ENCODE measurements at places on chromosomes 12 and 14.

DNA sequence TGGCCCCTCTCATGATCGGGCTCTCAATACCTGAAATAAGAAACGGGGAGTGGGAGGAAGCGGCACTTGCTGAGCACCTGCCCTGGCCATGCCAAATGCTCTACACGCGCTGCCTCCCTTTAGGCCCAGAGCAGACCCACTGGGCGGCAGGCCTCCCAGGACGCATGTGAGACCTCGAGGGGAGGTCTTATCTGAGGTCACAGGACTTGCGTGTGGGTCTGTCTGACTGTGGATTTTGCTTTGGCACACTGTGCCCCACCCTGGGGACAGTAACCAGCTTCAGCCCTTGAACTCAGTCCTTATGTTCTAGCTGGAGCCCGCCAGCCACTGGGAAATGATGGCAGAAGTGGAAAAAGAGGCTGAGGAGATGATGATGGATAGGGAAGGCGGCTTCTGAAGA lies 91.8 kb downstream of the RBM19 start:
- DNase-seq, result no peak

DNA sequence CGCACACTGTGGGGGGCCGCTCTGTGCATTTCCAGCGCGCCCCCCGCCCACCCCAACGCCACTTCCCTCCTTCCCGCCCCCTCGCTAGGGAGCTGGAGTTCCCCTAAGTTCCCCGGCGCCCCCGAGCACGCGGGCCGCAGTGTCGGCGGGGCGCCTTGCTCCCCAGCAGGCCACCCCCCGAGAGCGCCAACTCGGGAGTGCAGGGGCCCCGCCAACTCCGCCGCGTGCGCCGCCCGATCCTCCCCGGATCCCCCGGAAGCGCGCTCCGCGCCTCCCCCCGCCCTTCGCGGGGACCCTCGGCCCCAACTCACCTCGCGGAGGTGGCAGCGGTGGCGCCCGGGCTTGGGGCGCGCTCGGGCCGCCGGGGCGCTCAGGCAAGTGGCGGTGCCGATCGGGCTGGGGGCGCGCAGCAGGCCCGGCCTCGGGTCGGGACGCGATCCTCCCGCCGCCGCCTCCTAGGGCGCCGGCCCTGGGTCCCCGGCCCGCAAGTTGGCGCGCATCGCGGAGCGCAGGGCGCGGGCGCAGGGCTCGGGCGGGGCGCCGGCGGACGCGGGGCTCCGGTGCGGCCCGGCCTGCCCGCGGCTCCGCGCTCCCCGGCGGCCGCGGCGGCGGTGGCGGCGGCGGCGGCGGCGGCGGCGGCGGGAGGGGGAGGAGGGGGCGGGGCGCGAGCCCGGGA lies at the start of gene NCOR2:
NCOR2 (minus strand) TSS at position 616 of the 676 bp plus-strand sequence. CDS start 72,361 bp downstream, outside the sequence.
- DNase-seq, result no peak

GRCh38 chr14:32980902-32981501 lies 42.3 kb downstream of the NPAS3 start:
- DNase-seq, result no peak

GRCh38 chr12:15774819-15775218 lies 14.4 kb downstream of the EPS8 start:
- DNase-seq, result no peak

DNA sequence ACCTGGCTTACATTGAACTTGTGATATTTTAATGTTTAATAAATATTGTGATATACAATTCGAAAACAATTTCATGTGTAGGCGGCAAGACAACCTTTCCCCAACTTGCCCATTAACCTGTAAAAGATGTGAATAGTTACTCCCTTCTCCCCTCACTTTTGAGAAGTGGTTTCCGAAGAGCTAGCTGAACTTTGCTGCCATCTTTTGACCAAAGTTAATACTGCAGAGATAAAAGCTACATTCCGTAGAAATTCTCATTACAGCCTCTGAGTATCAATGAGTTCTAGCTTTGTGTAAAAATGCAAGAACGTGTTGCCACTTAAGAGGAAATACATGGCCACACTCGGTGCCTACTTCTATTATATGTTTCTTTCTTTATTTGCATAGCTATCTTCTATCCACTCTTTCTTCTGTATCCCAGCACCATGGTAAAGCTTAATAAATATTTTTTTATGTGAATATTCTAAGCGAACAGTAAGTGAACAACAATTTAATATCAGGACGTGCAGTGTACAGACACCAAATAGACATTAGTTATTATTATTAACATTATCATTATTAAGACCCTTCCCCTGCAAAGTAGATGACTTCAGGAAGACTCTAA lies 105.1 kb upstream of the TMEM260 start:
- no peak for DNase-seq

DNA sequence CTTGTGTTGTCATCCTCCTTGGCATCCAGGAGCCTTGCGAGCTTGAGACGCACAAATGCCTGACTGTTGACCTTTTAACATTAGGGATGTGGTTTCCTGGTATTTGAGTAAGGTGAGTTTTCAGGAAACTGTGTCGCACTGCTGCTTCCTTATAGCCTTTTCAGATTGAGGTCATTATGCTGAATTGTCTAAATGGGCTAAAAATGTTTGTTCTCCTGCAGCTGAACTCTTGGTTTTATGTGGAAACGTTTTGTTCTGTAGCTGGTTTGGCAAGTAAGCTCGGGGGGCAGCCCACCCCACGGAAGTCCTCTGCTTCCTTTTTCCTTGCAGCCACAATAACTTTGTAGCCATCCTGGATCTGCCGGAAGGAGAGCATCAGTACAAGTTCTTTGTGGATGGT lies 5.7 kb downstream of the PRKAB1 start:
- no peak for DNase-seq

GRCh38 chr12:17334784-17335183 lies 728.8 kb upstream of the LMO3 start:
- no peak for DNase-seq

- no peak for DNase-seq
These were observed 48.5 kb downstream of the SVOP start for GRCh38 chr12:108972358-108972757.

DNA sequence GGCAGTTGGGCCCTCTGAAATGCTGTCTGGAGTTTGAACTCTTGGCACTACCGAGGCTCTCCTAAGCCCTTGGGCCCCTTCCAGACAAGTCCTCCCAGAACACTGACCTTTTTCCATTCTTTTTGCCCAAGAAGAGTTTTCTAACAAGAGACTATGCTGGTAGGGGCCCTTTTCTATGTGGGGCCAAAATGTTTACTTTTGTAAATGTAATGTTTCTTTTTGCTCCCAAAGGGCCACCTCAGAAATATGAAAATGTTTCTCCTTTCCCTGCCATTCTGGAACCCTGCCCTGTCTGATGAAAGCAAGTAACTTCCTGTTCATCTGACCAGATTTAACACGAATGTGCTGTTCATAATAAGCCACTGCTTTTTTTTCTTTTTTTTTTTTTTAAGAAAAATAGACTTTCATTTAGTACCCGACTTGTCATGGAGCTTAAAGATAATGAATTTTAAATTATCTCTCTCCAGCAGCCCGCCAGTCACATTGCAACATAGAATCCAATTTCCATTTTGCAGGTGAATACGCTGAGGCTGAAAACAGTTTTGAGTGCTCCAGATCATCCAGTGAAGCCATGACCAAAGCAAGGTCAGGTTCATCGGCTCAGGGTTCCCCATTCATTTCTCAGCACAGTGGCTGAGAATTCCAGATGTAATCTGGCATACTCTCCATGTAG lies 169.9 kb downstream of the DPF3 start:
- DNase-seq, result no peak

DNA sequence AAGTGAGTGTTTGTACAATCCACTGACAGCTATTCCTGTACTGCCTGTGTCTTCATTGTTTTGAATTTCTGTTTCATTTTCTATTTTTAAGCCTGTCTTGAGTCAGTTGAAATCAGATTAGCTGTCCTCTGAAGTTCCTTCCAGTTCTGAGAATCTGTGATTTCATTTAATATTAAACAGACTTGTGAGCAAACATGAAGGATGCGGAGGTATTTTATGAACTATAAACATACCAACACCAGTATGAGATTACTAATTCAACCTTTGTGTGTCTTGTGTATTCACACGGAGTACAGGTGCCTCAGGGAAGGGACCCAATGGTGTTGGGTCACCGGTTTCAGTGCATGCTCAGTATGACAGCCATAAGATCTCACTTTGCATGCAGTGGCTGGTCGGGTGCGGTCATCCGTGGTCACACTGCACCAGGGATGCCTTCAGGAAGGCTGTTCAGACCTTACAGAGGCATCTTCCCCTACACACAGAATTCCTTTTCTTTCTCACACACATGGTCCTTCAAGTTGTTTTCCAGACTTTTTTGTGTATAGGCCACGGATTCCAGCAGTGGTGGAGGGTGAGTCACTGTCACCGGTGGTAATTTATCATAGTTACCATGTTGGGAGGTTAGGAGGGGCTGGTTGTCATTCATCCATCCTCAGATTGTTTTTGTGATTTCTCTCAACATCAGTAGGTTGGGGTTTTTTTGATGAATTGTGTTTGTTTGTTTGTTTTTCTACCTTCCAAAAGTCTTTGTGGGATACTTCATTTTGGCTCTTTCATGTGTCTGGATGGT lies 103.0 kb upstream of the SFSWAP start:
- no peak for DNase-seq

GRCh38 chr12:85277191-85277590 lies 2.8 kb upstream of the ALX1 start:
- DNase-seq, result no peak

GRCh38 chr12:94790370-94790769 lies 140.0 kb upstream of the TMCC3 start:
- DNase-seq, result no peak
